ENCODE measurements at places on chromosomes 12 and 14. TPM values are rescaled to one million over a fixed set of nuclear protein-coding genes. Genes with fewer than 3 reads are reported as not detected.

The SCYL2 gene
- total RNA-seq = 27.6 TPM

The CLEC4A gene
- total RNA-seq = 2.5 TPM

The BDKRB1 gene
- total RNA-seq = 0.53 TPM

The PPFIA2 gene
- 3.1 TPM for total RNA-seq

The PAPLN gene
- 0.58 TPM for total RNA-seq

The BHLHE41 gene
- 1.6 TPM for total RNA-seq

The YARS2 gene
- total RNA-seq = 20.9 TPM

The TOGARAM1 gene
- total RNA-seq = 22.1 TPM

- no peaks in the 10 kb centered on the region for H3K36me3 ChIP-seq
- H3K4me3 ChIP-seq = no peak overlapping the region
- H3K27me3 ChIP-seq = peaks cover 64% of the 10 kb centered on the region
- peak; percentile 61 for DNase-seq
- H3K27ac ChIP-seq = no peak overlapping the region
Measured at GRCh38 chr12:116882742-116883141, 1.5 kb upstream of the HRK start.

DNA sequence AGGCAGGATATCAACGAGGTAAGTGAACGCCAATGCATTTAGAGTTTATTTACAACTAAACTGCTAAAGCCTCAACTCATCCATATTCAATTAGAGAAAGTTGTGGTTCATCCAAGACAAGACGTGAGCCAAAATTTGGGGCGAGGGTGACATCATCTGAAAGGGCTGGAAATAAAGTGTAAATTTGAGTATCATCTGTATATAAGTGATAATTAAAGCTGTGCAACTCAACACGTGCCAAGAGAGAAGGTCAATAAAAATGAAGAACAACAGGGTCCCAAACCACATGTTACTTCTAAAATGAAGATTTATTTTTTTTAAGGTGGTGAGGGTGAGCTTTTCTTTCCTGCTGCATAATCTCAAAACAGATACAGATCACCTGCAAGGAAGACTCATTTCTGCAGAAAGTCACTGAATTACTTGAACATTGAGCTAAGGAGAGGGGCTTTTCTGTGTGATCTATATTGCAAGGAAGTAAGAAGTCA lies 203.6 kb downstream of the EFCAB11 start:
- no peak for DNase-seq
- no peaks in the 10 kb centered on the region for H3K36me3 ChIP-seq
- H3K27ac ChIP-seq = no peak overlapping the region
- H3K27me3 ChIP-seq = no peaks in the 10 kb centered on the region
- H3K4me1 ChIP-seq = no peaks in the 10 kb centered on the region
- H3K4me3 ChIP-seq = no peak overlapping the region

DNA sequence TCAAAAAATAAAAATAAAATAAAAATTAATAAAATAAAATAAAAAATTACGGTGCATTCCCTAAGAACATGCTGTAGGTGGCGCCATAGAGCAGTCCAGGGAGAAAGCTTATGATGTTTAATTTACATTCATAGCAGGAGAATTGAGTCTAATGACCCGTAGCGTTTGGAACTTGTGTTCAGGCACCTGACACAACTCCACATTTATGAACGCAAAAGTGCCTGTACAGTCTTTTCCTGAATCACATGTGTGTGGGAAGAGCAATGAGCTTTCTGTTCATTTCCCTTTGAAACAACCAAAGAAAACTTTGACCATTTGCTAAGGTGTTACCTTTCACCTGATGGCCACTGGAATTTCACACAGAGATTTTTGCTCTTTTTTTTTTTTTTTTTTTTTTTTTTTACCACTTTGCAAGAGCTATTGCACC lies 60.6 kb upstream of the KCNA1 start:
- H3K4me3 ChIP-seq = no peak overlapping the region
- H3K36me3 ChIP-seq = no peaks in the 10 kb centered on the region
- H3K27me3 ChIP-seq = no peaks in the 10 kb centered on the region
- peak; percentile 62 for DNase-seq
- H3K27ac ChIP-seq = no peak overlapping the region
- no peaks in the 10 kb centered on the region for H3K4me1 ChIP-seq

GRCh38 chr12:45502481-45503128 lies 226.9 kb upstream of the ARID2 start:
- no peak overlapping the region for H3K4me3 ChIP-seq
- H3K36me3 ChIP-seq = no peaks in the 10 kb centered on the region
- H3K27ac ChIP-seq = no peak overlapping the region
- no peaks in the 10 kb centered on the region for H3K4me1 ChIP-seq
- no peaks in the 10 kb centered on the region for H3K27me3 ChIP-seq
- no peak for DNase-seq

DNA sequence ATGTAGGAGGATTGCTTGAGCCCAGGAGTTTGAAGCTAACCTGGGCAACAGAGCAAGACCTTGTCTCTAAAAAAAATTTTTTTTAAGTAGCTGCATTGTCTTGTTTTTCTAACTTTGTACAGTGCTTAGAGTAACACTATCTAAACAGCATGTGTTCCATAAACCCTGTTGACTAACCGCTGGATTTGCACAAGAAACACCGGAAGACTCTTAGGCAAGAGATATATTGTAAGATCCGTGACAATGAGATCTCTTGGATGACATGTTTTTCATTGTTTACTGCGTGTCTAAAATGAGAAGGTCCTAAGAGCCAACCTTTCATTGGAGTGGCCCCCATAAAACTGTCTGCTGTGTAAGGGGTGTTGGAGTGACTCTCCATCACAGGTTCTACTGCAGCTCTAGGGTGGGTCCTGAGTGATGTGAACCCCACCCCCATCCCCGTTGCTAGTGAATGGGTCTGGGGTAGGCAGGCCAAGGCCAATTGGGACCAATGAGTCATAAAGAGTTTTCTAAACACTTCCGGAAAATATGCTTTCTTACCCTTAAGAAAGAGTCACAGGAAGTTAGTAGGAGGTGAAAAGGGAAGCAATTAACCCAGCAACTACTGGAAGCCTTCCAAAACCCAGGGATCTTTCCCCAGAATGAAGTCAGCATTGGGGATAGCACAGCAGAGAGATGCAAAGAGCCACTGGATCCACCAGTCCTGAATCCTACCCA lies 24.3 kb upstream of the PCNX1 start:
- DNase-seq = peak; percentile 52
- H3K36me3 ChIP-seq = no peaks in the 10 kb centered on the region
- H3K27ac ChIP-seq = no peak overlapping the region
- H3K4me1 ChIP-seq = no peaks in the 10 kb centered on the region
- no peak overlapping the region for H3K4me3 ChIP-seq

DNA sequence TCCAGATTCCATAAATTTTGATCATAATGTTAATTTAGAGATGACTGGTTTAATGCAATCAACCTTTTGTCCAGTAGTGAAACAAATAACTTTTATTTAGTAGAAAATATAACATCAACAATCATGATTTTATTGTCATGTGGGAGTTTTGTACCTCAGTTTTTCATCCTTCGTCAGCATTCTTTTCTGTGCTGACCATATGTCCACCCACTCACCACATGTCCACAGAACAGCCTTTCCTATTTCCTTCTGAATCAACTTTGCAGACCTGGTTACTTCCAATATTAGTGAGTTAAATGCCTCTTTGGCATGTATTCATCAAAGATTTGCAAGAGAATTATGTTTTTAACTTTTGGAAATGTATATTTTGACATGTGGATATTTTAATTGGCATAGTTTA lies 36.8 kb upstream of the CNTN1 start:
- H3K36me3 ChIP-seq = no peaks in the 10 kb centered on the region
- no peak overlapping the region for H3K4me3 ChIP-seq
- DNase-seq = no peak
- no peaks in the 10 kb centered on the region for H3K27me3 ChIP-seq

- peak; percentile 64 for DNase-seq
- H3K36me3 ChIP-seq = no peaks in the 10 kb centered on the region
- H3K27me3 ChIP-seq = peaks cover 3% of the 10 kb centered on the region
- peak overlapping the region; percentile 47 for H3K27ac ChIP-seq
- peaks cover 55% of the 10 kb centered on the region for H3K4me1 ChIP-seq
Measured at GRCh38 chr12:104720339-104721038, 237.6 kb downstream of the SLC41A2 start.

DNA sequence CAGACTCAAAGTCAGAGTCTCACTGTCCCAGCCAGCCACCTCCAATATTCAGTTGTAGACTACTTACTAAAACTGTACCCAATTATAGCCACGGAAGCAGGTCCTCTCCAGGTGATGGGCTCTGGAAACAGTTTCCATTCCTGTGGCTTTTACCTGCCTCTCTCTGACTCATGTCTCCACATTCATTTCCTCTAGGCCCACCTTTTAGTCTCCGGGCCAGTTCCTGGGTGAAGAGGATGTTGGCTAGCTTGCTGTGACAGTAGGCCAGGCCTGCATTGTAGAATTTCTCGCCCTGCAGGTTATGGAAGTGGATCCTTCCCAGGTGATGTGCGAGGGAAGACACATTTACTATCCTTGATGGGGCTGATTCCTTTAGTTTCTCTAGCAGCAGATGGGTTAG lies 5.6 kb downstream of the RDH11 start:
- H3K4me3 ChIP-seq = no peak overlapping the region
- H3K4me1 ChIP-seq = peaks cover 8% of the 10 kb centered on the region
- H3K36me3 ChIP-seq = peaks cover 67% of the 10 kb centered on the region
- H3K27me3 ChIP-seq = no peaks in the 10 kb centered on the region
- no peak for DNase-seq
- no peak overlapping the region for H3K27ac ChIP-seq

DNA sequence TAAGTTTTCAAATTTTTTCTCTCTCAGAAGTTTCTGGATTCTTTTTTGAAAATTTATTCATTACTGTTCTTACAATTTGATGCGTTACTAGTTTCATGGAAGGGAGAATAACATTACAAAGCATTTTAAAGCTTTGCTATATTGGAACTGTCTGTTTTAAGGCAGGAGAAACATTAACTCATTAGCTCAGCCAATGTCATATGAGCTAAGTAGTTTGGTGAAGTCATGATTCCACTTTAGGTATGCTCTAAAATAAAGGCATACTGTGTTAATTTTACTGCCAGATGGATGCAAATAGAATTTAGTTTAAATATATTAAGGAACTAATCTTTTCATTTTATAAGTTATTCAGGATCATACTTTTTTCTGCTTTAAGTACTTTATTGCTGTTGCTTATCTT lies 46.0 kb downstream of the ARID2 start:
- H3K4me1 ChIP-seq = no peaks in the 10 kb centered on the region
- H3K27ac ChIP-seq = no peak overlapping the region
- no peaks in the 10 kb centered on the region for H3K27me3 ChIP-seq
- H3K4me3 ChIP-seq = no peak overlapping the region
- H3K36me3 ChIP-seq = no peaks in the 10 kb centered on the region
- DNase-seq = no peak

GRCh38 chr14:54931101-54931500 lies 28.5 kb upstream of the GCH1 start:
- H3K36me3 ChIP-seq = no peaks in the 10 kb centered on the region
- no peak for DNase-seq
- no peak overlapping the region for H3K4me3 ChIP-seq
- no peaks in the 10 kb centered on the region for H3K4me1 ChIP-seq
- no peaks in the 10 kb centered on the region for H3K27me3 ChIP-seq

- peaks cover 4% of the 10 kb centered on the region for H3K4me1 ChIP-seq
- no peaks in the 10 kb centered on the region for H3K27me3 ChIP-seq
- H3K36me3 ChIP-seq = no peaks in the 10 kb centered on the region
- H3K4me3 ChIP-seq = no peak overlapping the region
- H3K27ac ChIP-seq = no peak overlapping the region
Measured at GRCh38 chr12:118361092-118361404, 11.7 kb downstream of the TAOK3 start.

- no peak for DNase-seq
- H3K27me3 ChIP-seq = peaks cover 14% of the 10 kb centered on the region
- H3K4me1 ChIP-seq = peaks cover 20% of the 10 kb centered on the region
- H3K36me3 ChIP-seq = no peaks in the 10 kb centered on the region
- no peak overlapping the region for H3K4me3 ChIP-seq
Measured at GRCh38 chr12:132217371-132217770, 73.1 kb downstream of the NOC4L start.

DNA sequence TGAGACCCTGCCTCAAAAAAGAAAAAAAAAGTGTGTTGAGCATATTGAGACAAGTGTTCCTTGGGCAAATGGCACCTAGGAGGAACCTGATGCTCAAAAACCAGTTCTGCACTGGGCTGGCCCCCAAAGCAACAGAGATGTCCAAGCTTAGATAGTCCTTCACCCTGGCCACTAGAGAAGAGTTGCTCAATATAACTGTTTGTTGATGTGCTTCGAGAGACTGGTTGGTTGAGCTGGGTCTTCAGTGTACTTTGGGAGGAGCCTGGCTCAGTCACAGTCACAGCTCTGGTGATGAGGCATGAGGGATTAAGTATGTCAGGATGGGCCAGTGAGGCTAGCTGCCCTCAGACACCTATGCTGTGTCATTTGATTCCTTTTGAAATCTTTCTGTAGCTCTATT lies 38.0 kb downstream of the SLC2A14 start:
- no peak for DNase-seq
- no peak overlapping the region for H3K4me3 ChIP-seq
- no peak overlapping the region for H3K27ac ChIP-seq
- no peaks in the 10 kb centered on the region for H3K27me3 ChIP-seq

- no peaks in the 10 kb centered on the region for H3K27me3 ChIP-seq
- DNase-seq = no peak
- H3K4me3 ChIP-seq = no peak overlapping the region
- no peak overlapping the region for H3K27ac ChIP-seq
- no peaks in the 10 kb centered on the region for H3K36me3 ChIP-seq
Measured at GRCh38 chr14:103445806-103446205, 60.6 kb downstream of the MARK3 start.

- DNase-seq = no peak
- H3K4me1 ChIP-seq = peaks cover 13% of the 10 kb centered on the region
- H3K4me3 ChIP-seq = no peak overlapping the region
- no peaks in the 10 kb centered on the region for H3K36me3 ChIP-seq
Measured at GRCh38 chr12:13167226-13167625, 29.3 kb upstream of the EMP1 start.

DNA sequence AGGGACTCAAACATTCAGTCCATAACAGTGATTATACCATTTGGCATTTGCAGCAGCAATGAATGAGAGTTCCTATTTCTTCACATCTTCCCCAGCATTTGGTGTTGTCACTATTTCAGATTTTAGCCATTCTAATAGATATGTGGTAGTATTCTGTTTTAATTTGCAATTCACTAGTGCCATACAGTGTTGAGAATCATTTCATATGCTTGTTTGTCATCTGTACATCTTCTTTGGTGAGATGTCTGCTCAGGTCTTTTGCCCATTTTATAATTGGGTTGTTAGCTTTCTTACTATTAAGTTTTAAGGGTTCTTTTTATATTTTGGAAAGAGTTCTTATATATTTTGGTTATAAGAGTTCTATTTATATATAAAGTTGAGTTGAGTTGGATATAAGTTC lies 276.5 kb downstream of the FUT8 start:
- H3K27me3 ChIP-seq = no peaks in the 10 kb centered on the region
- H3K4me3 ChIP-seq = no peak overlapping the region
- H3K4me1 ChIP-seq = no peaks in the 10 kb centered on the region

- H3K4me3 ChIP-seq = no peak overlapping the region
- H3K27ac ChIP-seq = no peak overlapping the region
- H3K4me1 ChIP-seq = no peaks in the 10 kb centered on the region
- no peaks in the 10 kb centered on the region for H3K27me3 ChIP-seq
- DNase-seq = no peak
Measured at GRCh38 chr14:61408498-61408897, 87.1 kb downstream of the PRKCH start.

GRCh38 chr12:25186038-25186787 lies 8.7 kb downstream of the DNAI7 start:
- H3K36me3 ChIP-seq = no peaks in the 10 kb centered on the region
- DNase-seq = no peak
- H3K4me1 ChIP-seq = no peaks in the 10 kb centered on the region
- H3K27me3 ChIP-seq = no peaks in the 10 kb centered on the region

- H3K36me3 ChIP-seq = no peaks in the 10 kb centered on the region
- H3K27ac ChIP-seq = no peak overlapping the region
- H3K4me3 ChIP-seq = no peak overlapping the region
Measured at GRCh38 chr12:112420740-112421139, 2.0 kb downstream of the PTPN11 start.

Measured in muscle of leg (tissue), 16 donors.